ENCODE measurements at places on chromosomes 12 and 14.
A peak's percentile ranks its signal among the peaks of the same experiment; 100 is the strongest.

- DNase-seq, result no peak
These were observed 629 bp downstream of the FBRSL1 start for GRCh38 chr12:132490422-132491137.

- DNase-seq, result no peak
These were observed 110.6 kb upstream of the PRMT8 start for GRCh38 chr12:3380200-3381043.

DNA sequence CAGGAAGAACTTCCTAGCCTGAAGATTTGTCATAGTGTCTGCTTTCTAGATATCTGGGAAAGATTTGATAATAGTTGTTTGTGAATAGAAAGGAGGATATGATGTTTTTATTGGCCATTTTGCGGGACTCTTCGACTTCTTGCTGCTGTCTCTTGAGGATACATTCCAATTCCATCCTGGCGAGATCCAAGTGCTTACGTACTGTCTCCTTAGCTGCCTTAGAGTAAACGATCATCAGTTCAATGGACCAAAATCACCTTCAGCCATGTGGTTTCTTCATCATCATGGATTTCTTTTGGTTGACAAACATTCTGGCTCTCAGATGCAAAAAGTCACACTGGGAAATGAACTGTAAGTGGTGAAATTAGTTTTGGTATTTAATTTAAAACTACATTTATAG, 82.7 kb upstream of the SCN8A start:
- DNase-seq, result no peak

GRCh38 chr12:9869307-9870161, at the start of gene CLEC2B:
Gene CLEC2B (minus strand): TSS chr12:9869354.
- peak; percentile 91 for DNase-seq

- DNase-seq, result peak; percentile 44
These were observed 166.1 kb downstream of the ADCK1 start for GRCh38 chr14:77965919-77966435.

DNA sequence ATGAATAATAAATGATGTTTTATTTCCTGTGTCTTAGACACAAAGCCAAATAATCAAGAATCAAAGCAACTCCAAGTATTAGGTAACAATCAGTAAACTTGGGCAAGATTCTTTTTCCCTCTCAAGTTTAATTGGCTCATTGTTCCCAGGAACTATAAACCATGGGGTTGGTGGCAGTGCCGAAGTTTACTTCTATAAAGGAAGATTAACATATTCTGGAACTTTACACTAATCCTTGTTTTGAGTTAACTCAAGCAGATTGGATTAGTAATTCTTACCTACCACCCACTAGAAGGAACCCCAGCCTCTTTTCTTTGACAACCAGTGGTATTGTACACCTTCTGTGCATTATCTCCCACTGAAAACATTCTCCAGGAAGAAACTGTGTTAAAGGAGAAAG, 197.1 kb downstream of the EXOC5 start:
- no peak for DNase-seq

GRCh38 chr14:39318574-39318973, 84.9 kb downstream of the MIA2 start:
- DNase-seq, result peak; percentile 4

DNA sequence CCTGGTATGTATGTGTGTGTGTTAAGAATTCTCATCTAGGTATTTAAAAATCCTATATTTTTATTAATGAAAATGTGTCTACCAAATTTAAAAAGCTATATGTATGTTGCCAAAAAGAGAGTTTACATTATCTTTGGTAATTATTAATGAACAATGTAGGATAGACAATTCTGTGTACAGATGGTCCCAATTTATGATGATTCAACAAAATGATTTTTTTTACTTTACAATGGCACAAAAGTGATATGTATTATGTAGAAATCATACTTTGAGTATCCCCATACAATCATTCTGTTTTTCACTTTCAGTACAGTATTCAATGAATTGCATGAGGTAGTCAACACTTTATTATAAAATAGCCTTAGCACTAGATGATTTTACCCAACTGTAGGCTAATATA, 39.4 kb downstream of the IRAK3 start:
- no peak for DNase-seq

GRCh38 chr12:101243074-101243473, 33.0 kb upstream of the SLC5A8 start:
- no peak for DNase-seq

GRCh38 chr12:102765736-102766135, 151.3 kb downstream of the PAH start:
- peak; percentile 35 for DNase-seq

DNA sequence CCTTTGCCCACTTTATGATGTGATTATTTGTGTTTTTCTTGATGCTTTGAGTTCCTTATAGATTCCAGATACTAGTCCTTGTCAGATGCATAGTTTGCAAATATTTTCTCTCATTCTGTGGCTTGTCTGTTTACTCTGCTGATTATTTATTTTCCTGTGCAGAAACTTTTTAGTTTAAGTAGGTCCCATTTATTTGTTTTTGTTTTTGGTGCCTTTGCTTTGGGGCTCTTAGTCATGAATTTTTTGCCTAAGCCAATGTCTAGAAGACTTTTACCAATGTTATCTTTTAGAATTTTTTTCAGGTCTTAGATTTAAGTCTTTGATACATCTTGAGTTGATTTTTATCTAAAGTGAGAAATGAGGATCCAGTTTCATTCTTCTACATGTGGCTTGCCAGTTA, 667.3 kb downstream of the SLC16A7 start:
- DNase-seq, result peak; percentile 37

- no peak for DNase-seq
These were observed 26.3 kb upstream of the TCP11L2 start for GRCh38 chr12:106276032-106276740.

- DNase-seq, result peak; percentile 9
These were observed 3.9 kb downstream of the SLCO1A2 start for GRCh38 chr12:21330682-21331253.

- DNase-seq, result no peak
These were observed 105.1 kb downstream of the MNAT1 start for GRCh38 chr14:60839657-60840056.

DNA sequence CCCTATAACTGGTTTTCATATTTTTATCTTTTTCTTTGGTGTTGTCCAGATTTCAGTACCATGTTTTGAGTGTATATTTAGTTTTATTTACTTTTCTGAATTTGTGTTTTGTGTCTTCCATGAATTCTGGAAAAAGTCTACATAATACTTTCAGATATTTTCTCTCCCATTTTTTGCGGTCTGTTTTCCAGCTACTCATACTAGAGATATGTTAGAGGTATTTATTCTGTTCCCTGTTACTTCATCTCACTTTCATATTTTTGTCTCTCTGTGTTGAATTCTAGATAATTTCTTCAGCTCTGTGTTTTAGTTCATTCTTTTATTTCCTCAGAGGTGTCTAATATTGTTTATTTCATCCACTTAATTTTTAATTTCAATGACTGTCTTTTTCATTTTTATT, 74.2 kb downstream of the IFT81 start:
- no peak for DNase-seq

DNA sequence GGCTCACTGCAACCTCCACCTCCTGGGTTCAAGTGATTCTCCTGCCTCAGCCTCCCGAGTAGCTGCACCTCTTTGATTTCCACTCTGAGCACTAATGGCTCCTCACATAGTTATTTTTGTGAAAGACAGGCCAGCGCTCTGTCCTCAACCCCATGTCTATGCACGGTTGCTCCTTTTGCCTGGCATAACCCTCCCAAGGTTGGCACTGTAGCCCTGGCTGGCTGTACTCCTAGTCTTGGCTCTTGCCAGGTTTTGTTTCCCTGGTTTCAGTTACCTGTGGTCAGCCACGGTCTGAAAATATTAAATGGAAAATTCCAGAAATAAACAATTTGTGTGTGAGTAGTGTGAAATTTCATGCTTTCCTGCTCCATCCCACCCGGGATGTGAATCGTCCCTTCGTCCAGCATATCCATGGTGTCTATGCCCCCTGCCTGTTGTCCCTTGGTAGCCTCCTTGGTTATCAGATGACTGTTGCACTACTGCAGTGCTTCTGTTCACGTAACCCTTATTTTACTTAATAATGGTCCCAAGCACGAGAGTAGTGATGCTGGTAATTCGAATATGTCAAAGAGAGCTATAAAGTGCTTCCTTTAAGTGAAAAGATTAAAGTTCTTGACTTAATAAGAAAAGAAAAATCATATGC, 12.3 kb upstream of the DCD start:
- no peak for DNase-seq

DNA sequence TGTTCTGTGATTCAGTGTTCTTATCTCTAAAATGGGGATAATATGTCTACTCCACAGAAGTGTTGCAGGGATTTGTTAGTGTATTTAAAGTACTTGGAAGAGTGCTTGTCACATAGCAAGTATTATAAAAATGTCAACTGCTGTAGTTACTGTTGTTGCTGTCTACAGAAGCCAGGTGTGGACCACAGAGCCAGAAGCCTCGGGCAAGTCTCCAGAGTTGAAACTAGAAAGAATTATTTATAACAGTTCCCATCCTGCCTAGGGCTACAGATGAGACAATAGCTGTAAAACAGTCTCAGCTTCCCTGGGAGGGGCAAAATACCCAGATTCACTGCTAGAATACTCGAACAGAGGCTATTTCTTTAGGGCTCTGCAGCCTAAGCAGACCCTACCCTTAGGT, 55.4 kb upstream of the FUT8 start:
- peak; percentile 89 for DNase-seq

DNA sequence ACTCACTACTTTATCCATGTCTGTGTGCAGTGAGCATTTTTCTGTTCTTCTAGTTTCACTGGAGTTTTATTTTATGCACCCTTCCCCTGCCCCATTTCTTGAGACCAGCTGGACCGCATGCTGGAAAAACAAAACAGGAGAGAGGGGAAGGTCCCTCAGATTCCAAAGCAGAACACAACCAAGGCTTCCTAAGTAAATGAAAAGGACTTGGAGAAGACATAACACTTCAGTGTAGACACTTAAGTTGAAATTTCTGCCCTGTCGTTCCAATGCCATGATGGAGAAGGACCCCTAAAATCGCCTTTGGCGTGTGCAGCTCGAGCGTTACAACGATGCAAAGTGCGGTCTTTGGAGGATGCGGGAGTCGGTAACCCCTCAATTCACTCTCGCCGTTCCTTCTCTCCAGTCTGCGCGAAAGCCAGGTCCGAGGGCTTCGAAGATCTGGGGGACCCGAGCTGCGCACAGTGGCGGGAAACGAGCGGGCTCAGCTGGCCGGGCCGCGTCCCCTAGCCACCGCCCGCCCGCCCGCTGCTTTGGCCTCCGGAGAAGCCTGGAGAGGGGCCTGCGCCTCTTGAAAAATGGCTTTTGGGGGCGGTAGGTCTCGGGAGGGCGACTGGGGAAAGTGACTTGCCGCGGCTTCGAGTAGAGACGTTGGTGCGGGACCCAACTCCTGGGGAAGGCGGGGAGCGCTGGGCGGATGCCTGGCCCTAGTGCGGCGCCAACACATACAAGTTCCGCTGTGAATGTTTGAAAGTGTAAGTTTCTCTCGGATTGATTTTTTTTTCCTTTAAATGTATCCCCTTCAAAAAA, 11.2 kb upstream of the HOXC13 start:
- no peak for DNase-seq

DNA sequence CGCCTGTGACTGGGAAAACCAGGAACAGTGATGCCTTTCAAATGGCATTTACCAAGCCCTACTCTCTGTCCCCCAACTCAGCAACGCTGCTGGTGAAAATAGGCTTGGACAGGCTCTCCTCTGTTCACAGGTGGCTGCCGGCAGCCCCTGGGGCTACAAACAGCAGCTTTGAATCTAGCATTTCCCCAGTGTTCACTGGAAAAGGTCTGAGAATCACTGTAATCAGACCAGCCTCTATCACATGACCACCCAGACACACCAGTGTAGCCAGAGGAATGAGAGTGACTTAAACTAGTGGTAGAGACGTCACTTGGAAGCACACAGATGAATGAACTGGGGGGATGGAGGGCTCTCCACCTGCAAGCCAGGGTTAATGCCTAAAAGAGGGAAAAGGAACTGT, 151.8 kb downstream of the FOXN3 start:
- no peak for DNase-seq

DNA sequence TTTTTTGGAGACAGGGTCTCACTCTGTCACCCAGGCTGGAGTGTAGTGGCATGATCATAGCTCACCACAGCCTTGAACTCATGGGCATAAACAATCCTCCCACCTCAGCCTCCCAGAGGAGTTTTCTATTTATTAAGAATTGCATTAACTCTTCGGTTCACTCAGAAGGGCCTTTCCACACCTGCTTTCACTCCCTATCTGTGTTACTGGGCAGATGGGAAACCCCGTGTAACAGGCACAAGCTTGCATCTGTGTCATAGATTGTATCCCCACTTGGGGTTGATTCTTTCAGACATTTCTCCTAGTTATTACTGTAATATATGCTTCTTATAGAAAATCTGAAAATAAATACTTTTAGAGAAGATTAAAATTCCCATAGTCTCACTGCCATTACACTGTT, 38.7 kb downstream of the STX2 start:
- no peak for DNase-seq

GRCh38 chr12:10101042-10101579, 2.3 kb upstream of the CLEC1A start:
- peak; percentile 91 for DNase-seq

DNA sequence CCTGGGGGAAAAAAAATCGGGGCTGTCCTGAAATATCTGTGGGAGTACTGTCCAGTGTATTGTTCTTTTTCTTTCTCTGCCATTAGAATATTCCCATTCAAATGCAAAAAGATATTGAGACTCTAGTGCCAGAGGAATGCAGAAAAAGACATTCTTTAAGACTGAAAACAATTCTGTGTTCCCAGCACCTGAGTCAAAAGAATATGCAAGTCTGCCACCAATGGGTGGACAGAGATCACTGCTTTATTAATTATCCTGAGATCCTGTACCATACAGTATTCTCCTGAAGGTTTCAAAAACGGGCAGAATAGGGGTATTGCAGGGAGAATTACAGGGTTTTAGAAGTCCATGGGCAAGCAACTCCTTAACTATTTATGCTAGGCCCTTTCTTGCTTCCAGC, 361.8 kb downstream of the C12orf50 start:
- DNase-seq, result peak; percentile 70

- DNase-seq, result no peak
These were observed 4.4 kb downstream of the KRT76 start for GRCh38 chr12:52772772-52773171.

DNA sequence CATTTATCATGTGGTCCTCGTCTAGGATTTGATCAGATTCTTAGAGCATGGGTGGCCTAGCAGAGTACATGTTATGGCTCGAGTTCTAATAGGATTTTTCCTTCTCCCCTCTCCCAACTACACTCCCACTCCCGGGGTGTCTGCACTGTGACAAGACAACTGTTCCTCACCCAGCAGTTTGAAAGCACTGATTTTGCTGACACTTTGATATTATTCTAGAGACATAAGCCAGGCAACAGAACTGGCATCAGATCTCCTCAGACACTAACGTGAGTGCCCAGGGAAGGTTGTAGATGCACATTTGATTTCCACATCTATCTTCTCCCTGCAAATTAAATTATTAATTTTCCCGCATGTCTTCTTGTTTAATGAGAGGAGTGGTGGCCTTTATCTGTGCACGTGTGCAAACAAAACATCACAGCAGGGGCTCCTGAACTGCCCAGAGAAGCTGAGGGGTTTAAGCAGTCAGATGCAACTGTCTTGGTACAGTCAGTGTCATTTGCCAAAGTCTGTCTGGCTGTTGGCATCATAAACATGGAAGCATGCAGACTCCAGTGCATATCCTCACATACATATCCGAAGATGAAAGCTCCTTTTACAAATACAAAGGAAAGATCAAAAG, 491.8 kb downstream of the NPAS3 start:
- DNase-seq, result no peak

Data from M059J (cell line).